Testis (tissue), 5 donors: ENCODE measurements at places on chromosomes 11 and 22.

DNA sequence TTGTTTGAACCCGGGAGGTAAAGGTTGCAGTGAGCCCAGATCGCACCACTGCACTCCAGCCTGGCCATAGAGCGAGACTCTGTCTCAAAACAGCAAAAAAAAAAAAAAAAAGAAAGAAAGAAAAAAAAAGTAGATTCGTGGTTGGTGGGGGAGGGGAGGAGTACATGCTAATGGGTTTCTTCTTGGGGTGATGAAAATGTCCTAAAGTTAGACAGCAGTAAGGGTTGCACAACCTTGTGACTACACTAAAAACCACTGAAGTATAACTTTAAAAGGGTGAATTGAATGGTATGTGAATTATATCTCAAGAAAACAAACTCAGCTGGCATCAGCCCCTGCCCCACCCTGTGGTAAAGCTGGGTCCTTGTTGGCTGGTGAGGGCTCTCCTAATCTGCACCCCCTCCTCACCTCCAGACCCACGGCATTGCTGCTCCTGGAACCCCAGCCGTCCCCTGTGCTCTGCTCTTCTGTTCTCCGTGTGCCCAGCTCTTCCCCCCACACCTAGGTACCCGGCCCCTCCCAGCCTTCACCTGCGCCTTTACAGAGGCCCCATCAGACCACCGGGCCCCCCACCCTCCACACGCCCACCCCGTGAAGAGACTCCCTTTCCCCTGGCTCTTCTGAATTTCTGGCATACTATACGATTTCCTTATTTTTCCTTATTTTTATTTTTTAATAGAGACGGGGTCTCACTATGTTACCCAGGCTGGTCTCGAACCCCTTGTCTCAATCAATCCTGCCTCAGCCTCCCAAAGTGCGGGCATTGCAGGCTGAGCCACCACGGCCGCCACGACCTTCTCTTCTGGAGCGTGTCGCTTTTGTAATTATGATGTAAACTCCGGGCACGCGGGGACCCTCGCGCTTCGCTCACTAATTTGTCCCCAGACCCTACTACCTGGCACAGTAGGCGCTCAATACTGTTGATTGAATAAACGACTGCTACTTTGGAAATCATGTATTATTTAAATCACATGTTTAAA, 924 bp upstream of the FADD start:
- no peak for DNase-seq

- DNase-seq: peak; percentile 86
Measured at GRCh38 chr22:27512283-27512761, 289.2 kb downstream of the MN1 start.

GRCh38 chr11:9448576-9449352, 12.0 kb upstream of the ZNF143 start:
- no peak for DNase-seq

DNA sequence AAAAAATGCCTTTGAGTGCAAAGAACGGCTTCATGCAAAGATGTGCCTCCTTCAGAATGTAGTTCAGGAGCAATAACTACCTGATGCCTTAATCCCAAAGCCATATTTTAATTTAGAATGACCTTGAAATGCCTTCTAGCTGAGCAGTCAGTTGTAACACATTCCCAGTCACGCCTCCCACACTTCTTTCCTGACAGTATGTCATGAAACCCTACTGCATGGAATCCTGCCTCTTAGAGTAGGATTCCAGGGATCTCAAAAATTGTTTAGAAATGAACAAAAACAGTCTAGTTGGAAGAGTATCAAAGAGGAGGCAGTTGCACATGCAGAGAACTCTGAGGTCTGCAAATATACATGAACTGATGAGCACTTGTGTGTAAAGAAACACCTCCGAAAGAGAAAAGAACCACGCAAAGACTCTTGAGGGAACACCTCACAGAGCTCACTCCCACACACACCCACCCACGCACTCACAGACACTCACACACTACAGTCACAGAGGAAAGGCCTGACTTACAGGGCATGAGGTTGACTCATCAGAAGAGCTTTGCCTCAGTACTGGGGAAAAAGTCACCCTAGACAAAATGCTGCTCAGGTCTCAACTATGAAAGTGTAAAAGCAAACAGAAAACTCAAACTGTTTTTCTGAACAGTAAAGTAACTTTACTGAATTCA, 77.4 kb downstream of the GGTLC2 start:
- DNase-seq: no peak

DNA sequence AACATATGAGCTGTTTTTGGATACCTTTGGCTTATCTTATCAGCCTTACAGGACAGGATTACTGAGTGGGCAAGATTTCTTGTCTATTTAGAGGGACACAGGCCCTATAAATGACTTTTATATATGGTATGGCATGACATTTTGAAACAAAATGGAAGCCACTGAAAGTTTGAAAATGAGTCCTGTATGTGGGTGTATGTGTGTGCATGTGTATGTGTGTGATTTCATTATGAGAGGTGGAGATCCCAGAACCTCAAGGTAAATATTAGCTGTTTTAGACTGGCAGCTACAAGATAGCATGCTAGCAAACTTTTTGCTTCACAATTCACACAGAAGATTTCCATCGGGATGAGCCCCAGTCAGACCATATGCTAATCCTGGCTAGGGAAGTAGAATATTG, 970.5 kb upstream of the CCDC90B start:
- DNase-seq: no peak

GRCh38 chr11:43135966-43136534, 175.7 kb upstream of the API5 start:
- DNase-seq: no peak

GRCh38 chr11:32643526-32643925, 59.9 kb downstream of the EIF3M start:
- DNase-seq: no peak

- DNase-seq: no peak
Measured at GRCh38 chr11:113528982-113529381, 53.8 kb upstream of the DRD2 start.

DNA sequence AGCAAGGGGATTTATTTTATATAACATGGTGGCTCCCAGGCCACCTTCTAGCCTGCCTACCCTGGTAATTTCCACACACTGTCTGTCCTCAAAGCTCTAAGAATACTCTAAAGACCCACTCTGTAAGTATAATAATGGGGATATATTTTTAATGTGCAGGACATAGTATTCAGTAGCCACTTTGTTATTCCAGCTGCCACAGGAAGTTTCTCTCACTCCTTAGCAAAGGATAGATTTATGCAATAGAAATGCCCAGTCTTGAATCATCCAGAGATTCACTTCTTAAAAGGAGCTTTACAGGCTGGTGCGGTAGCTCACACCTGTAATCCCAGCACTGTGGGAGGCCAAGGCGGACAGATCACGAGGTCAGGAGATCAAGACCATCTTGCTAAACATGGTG, 68.4 kb upstream of the LDLRAD3 start:
- DNase-seq: no peak

DNA sequence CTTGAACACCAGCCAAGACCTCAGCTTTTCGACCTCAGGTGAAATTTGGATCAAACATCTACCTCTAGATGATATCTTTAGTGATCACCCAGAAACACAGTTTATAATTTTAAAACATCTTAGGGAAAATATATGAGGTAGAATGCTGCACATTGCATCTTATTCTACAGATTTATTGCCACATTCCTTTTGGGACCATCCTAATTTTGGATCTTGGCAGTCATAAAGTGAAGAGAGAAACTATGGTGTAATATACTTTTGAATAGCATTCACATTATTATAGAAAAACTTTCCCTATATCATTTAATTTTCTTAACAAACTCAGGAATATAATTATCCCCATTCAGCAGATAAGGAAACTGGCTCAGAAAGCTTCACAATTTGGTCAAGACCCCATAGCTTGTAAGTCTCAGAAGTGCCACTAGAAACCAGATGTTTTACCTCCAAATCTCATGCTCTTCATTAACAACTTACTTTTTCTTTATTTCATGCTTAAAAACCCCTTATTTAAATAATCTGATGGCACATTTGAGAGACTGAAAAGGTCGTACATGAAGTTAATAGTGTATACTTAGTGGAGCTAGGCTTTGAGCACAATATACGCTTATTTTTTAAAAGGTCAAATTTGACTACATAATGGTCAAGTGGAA, 199.2 kb upstream of the CTSC start:
- no peak for DNase-seq

GRCh38 chr22:36369004-36369921, 18.5 kb downstream of the MYH9 start:
- DNase-seq: no peak

DNA sequence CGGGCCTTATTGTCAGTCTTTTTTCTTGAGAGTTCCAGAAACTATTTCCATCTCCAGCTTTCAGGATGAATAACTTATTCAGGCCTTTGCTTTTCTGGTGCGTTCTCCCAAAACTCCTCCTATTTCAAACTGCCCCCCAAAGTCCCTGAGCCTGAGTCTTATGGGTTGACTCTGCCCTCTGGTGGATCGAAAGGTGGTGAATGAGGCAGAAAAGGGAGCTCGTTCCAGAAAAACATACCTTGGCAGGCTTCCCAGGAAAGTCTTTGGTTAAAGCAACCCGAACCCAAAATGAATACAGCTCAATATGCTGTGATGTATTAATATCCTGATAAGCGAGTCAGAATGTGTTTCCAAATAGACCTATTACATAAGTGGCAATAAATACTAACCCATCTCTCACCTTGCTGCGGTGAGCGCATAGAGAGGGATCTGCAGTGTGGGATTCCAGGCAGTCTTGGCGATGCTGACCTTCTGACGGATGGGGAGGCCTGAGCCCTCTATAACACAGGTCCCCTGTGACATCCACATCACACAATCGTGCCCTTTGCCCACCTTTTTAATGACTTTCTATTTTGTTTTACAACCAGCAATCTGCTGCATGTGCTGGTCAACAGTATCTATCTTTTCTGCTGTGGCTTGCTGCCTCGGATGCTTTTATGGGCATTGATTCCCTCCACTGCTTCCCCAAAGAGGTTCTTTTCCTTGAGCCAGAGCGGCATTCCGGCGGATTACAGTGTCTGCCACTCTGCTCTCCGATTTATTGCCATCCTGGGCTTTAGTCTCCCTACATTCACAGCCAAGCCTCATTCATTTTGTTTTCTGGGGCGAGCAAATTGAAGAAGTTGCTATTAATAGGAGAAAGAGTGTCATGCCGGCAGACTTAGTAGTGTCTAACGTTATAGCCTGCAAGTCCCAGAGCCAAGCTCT, 756.8 kb downstream of the NTM start:
- DNase-seq: peak; percentile 71

DNA sequence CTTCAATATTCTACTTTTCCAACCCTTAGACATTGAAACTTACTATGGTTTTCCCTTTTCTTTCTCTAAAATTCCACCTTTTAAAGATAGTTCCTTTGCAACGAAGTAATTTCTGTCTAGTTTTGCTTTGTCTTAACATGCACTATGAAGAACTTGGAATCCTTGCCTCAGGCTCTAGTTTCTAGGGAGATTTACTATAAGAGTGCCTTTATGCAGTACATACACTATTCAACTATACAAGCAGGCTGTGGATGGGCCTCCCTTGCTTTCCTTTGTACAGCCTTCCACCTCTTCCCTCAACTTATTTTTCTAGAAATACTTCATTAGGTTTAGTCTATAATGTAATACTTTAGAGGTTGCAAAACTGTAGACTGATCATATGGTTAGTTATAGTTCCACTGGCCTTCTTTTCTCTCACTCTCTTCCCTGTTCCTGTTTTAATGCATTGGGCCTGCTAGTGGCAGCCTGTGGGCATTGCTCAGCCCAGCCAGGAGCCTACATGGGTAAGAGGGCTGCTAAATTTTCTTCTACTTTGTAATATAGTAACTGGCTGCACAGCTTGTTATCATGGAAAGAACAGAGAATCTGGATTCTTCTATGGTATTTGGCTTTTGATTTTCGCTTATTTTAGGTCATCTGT, 100.2 kb downstream of the C11orf87 start:
- no peak for DNase-seq

- peak; percentile 70 for DNase-seq
Measured at GRCh38 chr11:131064373-131064991, 148.2 kb upstream of the SNX19 start.

DNA sequence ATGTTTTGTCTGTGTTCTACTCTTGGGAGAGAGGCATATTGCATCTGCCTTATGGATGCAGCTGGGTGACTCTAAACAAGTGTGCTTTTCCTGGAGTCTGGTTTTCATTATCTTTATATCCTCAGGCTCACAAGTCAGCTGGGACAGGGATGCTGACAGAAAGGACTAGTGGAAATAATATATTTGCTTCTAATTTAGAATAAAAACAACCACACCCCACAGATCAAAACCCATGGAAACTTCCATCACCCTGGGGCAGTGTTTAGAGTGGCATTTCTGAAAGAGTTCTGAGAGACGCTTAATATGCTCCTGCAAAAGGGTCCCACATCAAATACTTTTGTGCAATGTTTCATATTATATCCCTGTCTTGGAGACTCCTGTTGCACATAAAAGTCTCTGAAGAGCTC, 20.8 kb downstream of the KCNE3 start:
- no peak for DNase-seq

- DNase-seq: no peak
Measured at GRCh38 chr11:90717522-90717921, 494.7 kb upstream of the CHORDC1 start.
